ENCODE measurements at places on chromosomes 7 and 10. TPM values are rescaled to one million over a fixed set of nuclear protein-coding genes. Genes with fewer than 3 reads are reported as not detected.

- no peak for DNase-seq
- H3K27ac ChIP-seq = no peak overlapping the region
- H3K27me3 ChIP-seq = no peaks in the 10 kb centered on the region
- H3K36me3 ChIP-seq = no peaks in the 10 kb centered on the region
- H3K4me3 ChIP-seq = no peak overlapping the region
Observed at GRCh38 chr10:130121486-130122079, 11.0 kb upstream of the C10orf143 start.

DNA sequence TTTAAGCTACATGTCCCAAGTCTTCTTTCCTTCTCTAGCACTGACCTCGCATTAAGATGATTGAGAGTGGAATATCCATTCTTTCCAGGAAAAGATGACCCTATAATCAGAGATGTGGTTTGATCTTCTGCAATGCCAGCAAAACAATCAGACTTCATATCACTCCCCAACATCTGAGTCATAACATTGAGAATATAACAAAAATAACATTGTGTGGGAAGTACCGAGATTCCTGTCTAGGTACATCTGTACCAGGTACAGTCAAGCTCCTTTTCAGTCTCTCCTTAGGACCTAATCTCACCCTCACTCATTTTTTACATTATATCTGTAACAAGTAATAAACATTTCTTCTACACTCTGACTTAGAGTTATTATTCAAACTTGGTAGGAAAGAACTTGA, 201.6 kb downstream of the LRRTM3 start:
- H3K27me3 ChIP-seq = no peaks in the 10 kb centered on the region
- no peak overlapping the region for H3K4me3 ChIP-seq
- H3K4me1 ChIP-seq = no peaks in the 10 kb centered on the region
- H3K27ac ChIP-seq = no peak overlapping the region

DNA sequence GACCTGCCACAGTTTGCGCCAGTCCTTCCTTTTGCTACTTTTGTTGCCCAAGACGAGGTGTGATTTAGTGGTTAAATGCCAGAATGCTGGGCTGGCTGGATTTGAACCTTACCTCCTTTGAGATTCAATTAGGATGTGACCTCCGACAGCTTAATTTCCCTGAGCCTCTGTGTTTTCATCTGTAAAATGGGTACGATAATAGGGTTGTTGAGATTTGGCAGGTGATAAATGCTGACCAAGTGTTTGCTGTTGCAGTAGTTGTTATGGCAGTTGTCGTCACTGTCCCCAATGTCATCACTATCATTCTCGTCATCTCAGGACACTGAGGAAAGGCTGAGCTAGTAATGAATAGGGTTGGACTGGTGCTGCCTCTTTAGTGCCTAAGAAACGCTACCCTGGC, 61.1 kb downstream of the GRK5 start:
- H3K27me3 ChIP-seq = no peaks in the 10 kb centered on the region
- H3K36me3 ChIP-seq = no peaks in the 10 kb centered on the region
- H3K4me3 ChIP-seq = no peak overlapping the region
- no peak overlapping the region for H3K27ac ChIP-seq
- no peak for DNase-seq

- H3K27ac ChIP-seq = no peak overlapping the region
- no peaks in the 10 kb centered on the region for H3K4me1 ChIP-seq
- no peak overlapping the region for H3K4me3 ChIP-seq
- H3K27me3 ChIP-seq = peaks cover 23% of the 10 kb centered on the region
- no peak for DNase-seq
- no peaks in the 10 kb centered on the region for H3K36me3 ChIP-seq
Observed at GRCh38 chr10:129950676-129951075, 13.4 kb downstream of the EBF3 start.

GRCh38 chr7:92621561-92622023, 31.4 kb upstream of the FAM133B start:
- no peak overlapping the region for H3K4me3 ChIP-seq
- H3K36me3 ChIP-seq = peaks cover 16% of the 10 kb centered on the region
- no peaks in the 10 kb centered on the region for H3K27me3 ChIP-seq

- DNase-seq = no peak
- H3K27me3 ChIP-seq = no peaks in the 10 kb centered on the region
- H3K27ac ChIP-seq = no peak overlapping the region
- no peak overlapping the region for H3K4me3 ChIP-seq
Observed at GRCh38 chr10:28587270-28587969, 54.5 kb downstream of the WAC start.

GRCh38 chr7:113263749-113264148, 145.4 kb upstream of the SMIM30 start:
- H3K4me3 ChIP-seq = no peak overlapping the region
- no peak overlapping the region for H3K27ac ChIP-seq
- no peaks in the 10 kb centered on the region for H3K4me1 ChIP-seq
- no peak for DNase-seq

DNA sequence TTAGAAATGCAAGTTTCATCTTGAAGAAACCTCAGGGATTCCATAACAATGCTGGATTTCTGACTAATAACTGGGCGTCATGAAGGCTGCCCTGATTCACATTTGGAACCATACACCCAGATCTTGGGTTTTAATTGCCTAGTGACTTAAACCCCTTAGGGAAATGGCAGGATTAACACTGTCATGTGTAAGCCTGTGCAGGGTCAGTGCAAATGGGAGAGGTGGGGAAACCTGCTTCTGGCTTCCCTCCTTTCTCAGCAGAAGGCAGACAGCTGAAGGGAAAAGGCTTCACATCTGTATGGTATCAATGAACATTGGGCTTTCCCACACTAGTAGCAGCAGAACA, 364.2 kb downstream of the ANKRD30A start:
- H3K27ac ChIP-seq = no peak overlapping the region
- H3K4me1 ChIP-seq = no peaks in the 10 kb centered on the region
- H3K36me3 ChIP-seq = no peaks in the 10 kb centered on the region
- H3K27me3 ChIP-seq = no peaks in the 10 kb centered on the region
- no peak overlapping the region for H3K4me3 ChIP-seq
- DNase-seq = no peak

GRCh38 chr10:102588875-102589274, 55.4 kb upstream of the TRIM8 start:
- H3K27ac ChIP-seq = no peak overlapping the region
- DNase-seq = no peak
- H3K36me3 ChIP-seq = no peaks in the 10 kb centered on the region
- peaks cover 11% of the 10 kb centered on the region for H3K4me1 ChIP-seq

DNA sequence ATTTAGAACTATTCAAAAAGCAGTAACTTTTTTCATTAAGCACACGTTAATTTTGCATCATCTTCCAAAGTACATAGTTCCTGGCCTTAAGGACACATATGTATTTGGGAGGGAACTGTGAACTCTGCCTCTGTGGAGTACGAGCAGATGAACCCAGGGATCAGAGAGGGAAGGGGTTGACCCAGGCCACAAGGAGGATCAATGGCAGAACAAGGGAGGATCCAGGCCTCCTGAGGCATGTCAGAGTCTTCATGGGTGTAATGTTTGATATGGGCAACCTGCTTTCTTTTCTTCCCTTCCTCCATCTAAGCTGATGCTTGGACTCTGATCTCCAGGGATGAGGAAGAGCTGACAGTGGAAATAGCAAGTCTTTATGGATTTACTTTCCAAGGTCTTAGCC, 164.0 kb downstream of the SH2D4B start:
- H3K27me3 ChIP-seq = no peaks in the 10 kb centered on the region
- H3K4me3 ChIP-seq = no peak overlapping the region
- no peaks in the 10 kb centered on the region for H3K36me3 ChIP-seq
- no peak overlapping the region for H3K27ac ChIP-seq

GRCh38 chr7:64947252-64948000, 43.4 kb downstream of the ZNF117 start:
- H3K27ac ChIP-seq = no peak overlapping the region
- no peaks in the 10 kb centered on the region for H3K36me3 ChIP-seq
- H3K27me3 ChIP-seq = peaks cover 22% of the 10 kb centered on the region
- no peaks in the 10 kb centered on the region for H3K4me1 ChIP-seq
- DNase-seq = peak; percentile 70
- peak overlapping the region; percentile 75 for H3K4me3 ChIP-seq

DNA sequence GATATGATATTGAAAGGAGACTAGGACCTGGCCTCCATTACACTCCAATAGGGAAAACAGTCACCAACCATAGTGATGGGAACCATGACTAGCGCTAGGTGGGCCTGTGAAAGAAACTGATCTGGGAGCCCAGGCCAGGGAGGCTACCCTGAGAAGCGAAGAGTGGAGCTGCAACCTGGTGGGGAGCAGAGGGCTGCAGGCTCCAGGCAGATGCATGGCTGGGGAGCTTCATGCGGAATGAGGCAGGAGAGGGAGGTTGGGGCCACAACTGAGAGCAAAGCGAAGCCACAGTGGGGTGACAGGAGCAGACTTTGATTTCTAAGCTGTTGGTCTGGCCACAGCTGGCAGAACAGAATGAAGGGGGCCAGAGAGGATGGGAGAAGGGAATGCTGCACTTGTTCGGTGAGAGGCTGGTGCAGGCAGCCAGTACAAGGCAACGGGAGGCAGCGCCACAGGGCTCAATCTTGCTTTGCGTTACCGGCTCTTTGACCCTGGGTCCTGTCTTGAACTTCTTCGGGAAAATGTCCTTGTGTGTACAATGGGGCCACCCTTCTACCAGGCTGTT, 88.4 kb downstream of the TACC2 start:
- peak; percentile 35 for DNase-seq
- H3K27ac ChIP-seq = no peak overlapping the region
- H3K4me1 ChIP-seq = no peaks in the 10 kb centered on the region
- no peaks in the 10 kb centered on the region for H3K27me3 ChIP-seq
- no peak overlapping the region for H3K4me3 ChIP-seq

DNA sequence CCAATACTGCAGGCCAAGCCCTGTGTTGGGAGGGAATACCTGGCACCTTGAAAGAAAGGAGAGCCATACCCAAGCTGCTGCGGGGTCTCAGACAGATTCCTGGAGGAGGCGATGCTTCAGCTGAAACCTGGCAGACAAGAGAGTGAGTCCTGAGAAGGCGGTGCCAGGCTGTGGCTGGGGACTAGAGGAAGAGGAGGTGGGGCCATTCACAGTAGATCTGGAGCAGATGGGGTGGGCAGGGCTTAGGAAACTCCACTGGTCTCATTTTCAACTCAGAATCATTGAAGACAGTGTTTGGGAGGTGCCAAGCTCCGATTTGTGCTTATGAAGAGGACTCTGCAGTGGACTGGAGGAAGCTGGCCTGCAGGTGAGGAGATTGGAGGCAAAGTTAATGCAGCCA, 236.3 kb upstream of the MKI67 start:
- no peak overlapping the region for H3K4me3 ChIP-seq
- no peaks in the 10 kb centered on the region for H3K27me3 ChIP-seq
- no peaks in the 10 kb centered on the region for H3K4me1 ChIP-seq
- no peak for DNase-seq

DNA sequence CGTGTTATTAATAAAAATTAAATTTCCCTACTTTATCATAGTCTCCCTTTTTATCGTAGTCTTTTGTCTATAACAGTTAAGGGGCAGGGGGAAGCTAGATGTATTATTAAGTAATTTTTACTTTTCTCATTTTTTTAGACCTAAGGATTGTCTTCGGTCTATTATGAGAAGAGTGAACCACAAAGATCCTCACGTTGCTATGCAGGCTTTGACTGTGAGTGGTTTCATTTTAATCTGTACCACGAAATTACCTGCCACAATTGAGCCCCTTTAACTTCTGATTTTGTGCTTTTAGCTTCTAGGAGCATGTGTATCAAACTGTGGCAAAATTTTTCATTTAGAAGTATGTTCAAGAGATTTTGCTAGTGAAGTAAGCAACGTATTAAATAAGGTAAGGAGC, 40.6 kb downstream of the STAM start:
- peaks cover 14% of the 10 kb centered on the region for H3K36me3 ChIP-seq
- no peak overlapping the region for H3K27ac ChIP-seq
- no peaks in the 10 kb centered on the region for H3K4me1 ChIP-seq
- no peaks in the 10 kb centered on the region for H3K27me3 ChIP-seq
- DNase-seq = no peak

DNA sequence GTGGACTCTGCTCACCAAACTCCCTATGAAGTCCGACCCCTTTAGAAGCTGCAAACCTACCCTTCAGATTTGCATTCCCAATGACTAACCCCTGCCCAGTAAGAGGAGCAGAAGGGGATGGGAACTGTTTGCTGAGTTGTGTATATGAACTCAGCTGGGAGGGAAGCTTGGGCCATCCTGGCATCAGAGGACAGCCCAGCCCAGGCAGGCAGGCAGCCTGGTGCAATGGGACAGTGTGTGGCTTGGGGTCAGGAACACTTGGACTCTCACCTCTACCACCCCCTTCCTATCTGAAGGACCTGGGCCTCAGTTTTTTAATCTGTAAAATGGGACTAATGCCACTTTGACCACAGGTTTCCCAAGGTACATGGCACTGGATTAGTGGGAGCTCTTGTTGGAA, 147.4 kb upstream of the GPR26 start:
- peak; percentile 25 for DNase-seq
- H3K36me3 ChIP-seq = no peaks in the 10 kb centered on the region
- peaks cover under 1% of the 10 kb centered on the region for H3K4me1 ChIP-seq
- H3K27ac ChIP-seq = no peak overlapping the region
- no peak overlapping the region for H3K4me3 ChIP-seq

- H3K4me1 ChIP-seq = peaks cover 27% of the 10 kb centered on the region
- H3K4me3 ChIP-seq = peak overlapping the region; percentile 31
- H3K27me3 ChIP-seq = no peaks in the 10 kb centered on the region
- no peak overlapping the region for H3K27ac ChIP-seq
Observed at GRCh38 chr10:101691081-101691480, 3.9 kb downstream of the FBXW4 start.

DNA sequence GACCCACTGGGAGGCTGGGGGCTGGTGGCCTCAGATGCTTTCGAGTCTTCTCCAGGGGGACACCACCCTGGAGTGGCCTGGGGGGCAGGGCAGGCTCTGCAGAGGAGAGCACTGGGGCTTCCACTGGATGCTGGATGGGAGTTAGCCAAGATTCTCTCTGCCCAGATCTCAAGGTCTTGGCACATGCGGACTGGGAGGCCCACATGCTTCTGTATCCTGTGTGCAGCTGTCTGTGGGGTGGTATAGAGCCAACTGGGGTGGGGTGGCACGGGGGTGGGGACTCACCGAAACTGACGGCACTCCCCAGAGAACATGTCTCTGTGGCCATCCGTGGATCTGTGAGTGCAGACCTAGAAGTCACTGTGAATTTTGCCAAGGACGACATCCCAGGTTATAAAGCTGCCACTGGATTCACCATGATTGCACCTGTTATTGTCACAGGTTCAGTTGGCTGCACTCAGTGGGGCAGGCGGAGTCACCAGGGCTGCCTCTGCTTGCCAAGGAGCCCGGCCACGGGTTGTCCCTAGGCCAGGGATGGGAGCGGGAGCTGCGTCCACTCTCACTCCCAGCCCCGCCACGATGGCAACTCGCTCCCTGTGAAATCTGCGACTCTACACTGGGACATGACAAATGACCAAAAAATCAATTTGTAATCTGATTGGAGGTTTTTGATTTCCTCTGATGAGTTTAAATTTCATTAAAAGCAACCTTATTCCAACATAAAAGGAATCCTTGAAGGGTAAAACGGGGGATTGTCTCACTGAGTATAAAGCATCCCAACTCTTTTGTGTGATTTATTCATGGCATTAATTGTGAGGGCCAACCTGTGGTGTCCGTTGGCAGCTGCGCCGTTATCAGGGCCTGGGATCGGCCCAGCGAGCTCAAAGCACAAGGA, 131.3 kb downstream of the EBF3 start:
- no peak overlapping the region for H3K27ac ChIP-seq
- no peak for DNase-seq
- no peak overlapping the region for H3K4me3 ChIP-seq

GDF2 gene
- total RNA-seq = not detected

SEM1 gene
- 67.1 TPM for total RNA-seq

CTBP2 gene
- 53.2 TPM for total RNA-seq

FBXW4 gene
- 70.4 TPM for total RNA-seq

NODAL gene
- total RNA-seq = 71.0 TPM

MYH16 gene
- total RNA-seq = not detected

NPS gene
- total RNA-seq = not detected

CLCN1 gene
- not detected for total RNA-seq

KIAA1549 gene
- 18.7 TPM for total RNA-seq

CALHM1 gene
- total RNA-seq = not detected

Data from endodermal cell (in vitro differentiated cells).